ENCODE measurements at places on chromosomes 4 and X.

- DNase-seq, result no peak
Observed at GRCh38 chr4:138576684-138577083, 334.5 kb upstream of the SLC7A11 start.

DNA sequence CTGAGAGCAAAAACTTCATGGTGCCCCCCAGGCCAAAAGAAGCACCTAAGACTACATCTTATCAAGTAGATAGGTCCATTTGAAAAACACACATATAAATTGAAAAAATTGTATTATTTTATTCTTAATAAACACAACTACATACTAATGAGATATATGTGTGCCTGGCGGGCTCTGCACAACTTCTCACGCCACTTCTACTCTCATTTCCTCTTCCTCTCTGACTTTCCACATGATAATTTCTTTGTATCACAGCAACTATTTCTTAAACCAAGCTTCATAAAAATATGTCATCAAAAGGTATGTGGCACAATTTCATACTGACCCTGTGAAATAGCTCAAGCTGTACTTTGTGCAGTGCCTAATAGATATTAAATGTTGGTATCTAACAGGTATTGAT lies 10.7 kb upstream of the NPY2R start:
- no peak for DNase-seq

GRCh38 chr4:114286262-114286810 lies 306.9 kb upstream of the ARSJ start:
- DNase-seq, result no peak

- no peak for DNase-seq
Observed at GRCh38 chrX:74500555-74500954, 79.3 kb downstream of the SLC16A2 start.

- peak; percentile 87 for DNase-seq
Observed at GRCh38 chr4:184168406-184169019, 49.2 kb downstream of the ENPP6 start.

GRCh38 chr4:3745886-3746656 lies 20.1 kb upstream of the ADRA2C start:
- no peak for DNase-seq

DNA sequence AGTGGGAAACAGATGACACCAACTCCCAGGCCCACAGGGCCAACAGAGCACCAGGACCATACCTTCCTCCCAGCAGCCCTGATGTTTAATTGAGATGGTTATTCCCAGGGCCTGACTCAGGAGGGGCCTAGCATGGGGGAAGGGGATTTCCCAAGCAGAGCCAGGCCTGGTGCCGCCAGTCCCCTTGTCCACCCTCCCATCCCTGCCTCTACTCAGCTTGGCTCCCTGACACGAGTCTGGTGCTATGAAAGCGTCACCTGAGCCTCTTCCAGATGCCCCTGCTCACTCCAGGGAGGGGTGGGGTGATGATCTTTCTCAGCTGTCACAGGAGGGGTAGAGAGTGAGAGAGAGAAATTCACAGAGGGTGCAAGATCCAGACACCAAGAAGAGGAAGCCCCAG lies 72.7 kb downstream of the EFNB1 start:
- no peak for DNase-seq

All from sciatic nerve (tissue), 2 donors.